Testis (tissue), 5 donors: ENCODE measurements at places on chromosomes 1 and 21. TPM values are rescaled to one million over a fixed set of nuclear protein-coding genes. Genes with fewer than 3 reads are reported as not detected.

DNA sequence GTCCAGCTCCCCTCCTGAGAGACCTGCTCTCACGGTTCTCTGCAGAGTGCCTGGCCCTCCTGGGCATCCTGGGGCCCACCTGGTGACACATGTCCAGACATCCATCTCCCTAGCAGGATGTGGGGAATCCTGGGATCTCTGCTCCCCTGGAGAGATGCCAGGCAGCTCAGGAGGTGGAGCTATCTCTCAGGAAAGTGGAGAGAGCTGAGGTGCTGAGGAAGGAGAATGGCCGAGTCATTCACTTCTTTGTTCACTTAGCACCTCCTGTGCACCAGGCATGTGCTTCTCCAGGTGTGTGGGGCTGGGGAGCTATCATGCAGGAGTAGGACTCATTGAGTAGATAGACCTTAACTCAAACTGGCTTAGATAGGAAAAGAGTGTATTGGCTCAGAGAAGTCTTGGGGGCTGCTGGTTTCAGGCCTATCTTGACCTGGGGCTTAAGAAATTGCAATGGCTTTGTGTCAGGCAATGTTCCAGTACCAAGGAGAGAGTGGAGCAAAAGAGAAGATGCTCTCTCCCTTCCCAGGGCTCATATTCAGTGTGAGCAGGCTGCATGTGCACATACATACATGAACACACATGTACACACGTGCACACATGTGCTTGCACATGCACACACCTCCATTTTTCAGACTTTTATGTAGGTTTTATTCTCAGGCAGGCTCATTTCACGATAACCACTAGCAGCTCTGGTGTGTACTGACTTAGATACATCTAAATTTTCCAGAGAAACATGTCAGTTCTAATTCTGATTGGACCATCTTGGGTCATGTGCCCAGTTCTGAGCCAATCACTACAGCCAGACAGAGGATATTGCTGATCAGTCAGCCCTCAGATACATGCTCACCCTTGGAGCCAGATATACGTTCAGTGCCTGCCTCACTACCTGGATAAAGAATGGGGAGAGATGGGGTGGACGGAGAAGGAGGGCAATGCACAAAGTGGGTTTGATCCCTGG lies 437.6 kb downstream of the PTPRU start:
- no peak for DNase-seq

HPCAL4 gene
- polyA plus RNA-seq, result 17.3 TPM

DNA sequence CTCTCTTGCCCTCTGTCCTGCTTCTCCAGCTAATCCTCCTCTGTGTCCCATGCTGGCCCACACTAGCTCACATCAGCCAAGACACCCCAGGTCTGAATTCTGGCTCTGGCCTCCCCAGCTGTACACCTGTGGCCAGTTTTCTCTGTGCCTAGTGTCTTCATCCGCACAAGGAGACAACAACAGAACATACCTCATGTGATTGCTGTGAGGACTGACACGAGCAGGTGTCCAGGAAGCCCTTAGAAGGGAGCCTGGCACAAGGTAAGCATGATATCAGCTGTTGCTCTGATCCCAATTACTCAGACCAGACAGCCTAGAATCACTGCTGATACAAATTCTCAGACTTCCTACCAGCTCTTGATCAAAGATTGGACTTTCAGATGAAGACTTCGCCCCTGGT lies 71.2 kb upstream of the GJB5 start:
- DNase-seq, result no peak

DNA sequence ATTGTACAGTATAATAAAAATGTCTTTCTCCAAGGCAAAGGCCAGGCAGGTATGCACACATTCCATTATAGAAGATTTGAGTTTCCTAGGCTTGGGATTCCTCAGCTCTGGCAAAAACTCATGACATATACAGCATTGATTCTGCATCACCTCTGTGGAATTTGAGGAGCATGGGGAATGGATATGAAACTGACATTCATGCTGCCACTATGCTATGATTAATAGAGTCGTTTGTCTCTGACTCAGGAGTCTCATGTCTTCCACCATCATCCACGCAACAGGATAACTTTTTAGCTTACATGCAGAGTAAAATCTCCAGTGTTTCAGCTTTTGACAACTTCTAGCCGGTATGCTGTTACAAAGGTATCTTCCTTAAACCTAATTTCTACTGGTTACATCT lies 49.8 kb upstream of the ADORA3 start:
- DNase-seq, result no peak

- no peak for DNase-seq
Observed at GRCh38 chr1:117930484-117930883, 945 bp downstream of the WDR3 start.

DNA sequence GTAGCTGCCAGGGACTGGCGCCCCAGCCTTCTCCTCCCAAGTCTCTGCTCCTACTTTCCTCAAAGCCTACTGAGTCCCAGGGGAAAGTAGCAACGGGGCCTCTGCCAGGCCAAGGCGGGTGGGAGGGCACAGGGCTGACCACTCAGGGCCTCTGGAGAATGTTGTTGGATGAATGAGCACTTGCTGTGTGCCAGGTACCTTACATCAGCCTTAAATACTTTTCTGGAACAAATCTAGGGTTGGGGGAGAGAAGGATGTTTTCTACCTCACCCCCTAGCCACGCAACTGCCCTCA lies 119.3 kb upstream of the ZBTB40 start:
- no peak for DNase-seq

GRCh38 chr1:143720087-143721023 lies 251.4 kb downstream of the FAM72C start:
- DNase-seq, result peak; percentile 17

PLEKHN1 gene
- 0.21 TPM for polyA plus RNA-seq

- no peak for DNase-seq
Observed at GRCh38 chr1:66947267-66947666, 22.5 kb downstream of the MIER1 start.

GRCh38 chr1:72481420-72481970 lies 199.2 kb upstream of the NEGR1 start:
- DNase-seq, result no peak

DNA sequence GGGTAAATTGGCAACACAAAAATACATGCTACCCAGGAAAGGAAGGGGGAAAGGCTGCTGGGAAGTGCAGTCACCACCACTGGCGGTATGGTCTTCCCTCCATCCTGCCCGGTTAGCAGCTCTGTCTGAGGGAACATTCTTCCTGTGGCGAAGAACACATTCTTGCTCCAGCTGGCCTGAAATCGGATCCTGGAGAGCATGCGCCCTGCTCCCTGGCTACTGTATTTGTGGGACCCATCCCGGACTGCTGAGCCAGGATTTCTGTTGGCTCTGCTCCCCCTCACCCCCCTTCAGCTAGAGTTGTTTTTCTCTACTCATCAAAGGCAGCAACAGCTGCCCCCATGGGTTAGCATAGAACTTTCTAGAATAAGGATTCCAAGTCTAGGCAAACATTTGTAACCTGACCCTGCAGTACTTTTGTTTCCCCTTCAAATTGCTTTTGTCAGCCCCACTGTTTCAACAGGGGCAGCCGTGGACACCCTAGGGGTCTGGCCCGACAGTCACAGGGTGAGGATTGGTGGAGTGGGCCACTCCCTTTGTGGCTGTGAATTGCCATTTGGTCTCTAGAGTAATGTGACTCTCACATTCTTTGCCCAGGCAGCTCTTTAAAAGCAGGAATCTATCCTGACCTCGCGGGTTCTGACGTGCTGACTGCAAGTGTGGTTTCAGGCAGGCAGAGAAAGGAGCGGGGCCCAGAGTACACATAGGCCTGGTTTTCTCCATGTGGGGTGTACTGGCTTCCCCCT lies 157.7 kb downstream of the TOMM20 start:
- DNase-seq, result peak; percentile 81

DNA sequence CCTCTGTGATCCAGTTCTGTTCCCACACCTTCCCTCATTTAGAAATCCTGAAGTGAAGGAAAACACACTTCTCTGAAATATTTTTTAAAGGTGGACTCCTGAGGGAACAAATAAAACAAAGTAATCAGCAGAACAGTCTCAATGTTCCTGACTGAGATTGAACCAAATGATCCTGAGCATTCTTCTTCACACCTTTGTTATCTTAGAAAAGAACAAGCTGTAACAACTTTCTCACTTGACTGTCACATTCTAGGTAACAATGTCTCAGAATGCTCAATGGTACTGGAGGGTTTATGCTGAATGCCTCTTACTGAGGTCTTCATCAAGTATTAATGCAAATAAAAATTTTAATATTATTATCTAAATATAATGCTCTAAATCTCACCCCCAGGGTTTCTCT lies 40.4 kb upstream of the RGS2 start:
- DNase-seq, result no peak

- DNase-seq, result no peak
Observed at GRCh38 chr1:94385308-94385929, 32.8 kb upstream of the ABCD3 start.

GRCh38 chr1:159421821-159422220 lies 10.2 kb upstream of the OR10J4 start:
- no peak for DNase-seq

DNA sequence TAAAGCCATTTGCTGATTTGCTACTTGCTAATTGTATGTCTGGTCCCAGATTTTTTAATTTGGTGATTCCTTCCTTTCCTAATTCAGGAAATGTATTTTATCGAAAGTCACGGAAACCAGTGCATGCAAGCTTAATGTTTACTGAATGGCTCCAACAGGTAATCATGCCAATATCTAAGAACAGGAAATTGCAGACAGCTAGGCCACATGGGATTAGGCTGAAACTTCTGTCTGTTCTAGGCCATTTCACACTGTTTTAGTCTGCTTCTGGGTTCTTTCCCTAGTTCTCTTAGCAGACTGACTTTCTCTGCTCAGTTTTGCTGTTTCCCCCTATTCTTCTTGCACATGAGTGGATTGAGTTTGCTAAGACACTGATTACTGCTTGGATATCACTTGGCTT lies 111.4 kb downstream of the NTNG1 start:
- no peak for DNase-seq

DNA sequence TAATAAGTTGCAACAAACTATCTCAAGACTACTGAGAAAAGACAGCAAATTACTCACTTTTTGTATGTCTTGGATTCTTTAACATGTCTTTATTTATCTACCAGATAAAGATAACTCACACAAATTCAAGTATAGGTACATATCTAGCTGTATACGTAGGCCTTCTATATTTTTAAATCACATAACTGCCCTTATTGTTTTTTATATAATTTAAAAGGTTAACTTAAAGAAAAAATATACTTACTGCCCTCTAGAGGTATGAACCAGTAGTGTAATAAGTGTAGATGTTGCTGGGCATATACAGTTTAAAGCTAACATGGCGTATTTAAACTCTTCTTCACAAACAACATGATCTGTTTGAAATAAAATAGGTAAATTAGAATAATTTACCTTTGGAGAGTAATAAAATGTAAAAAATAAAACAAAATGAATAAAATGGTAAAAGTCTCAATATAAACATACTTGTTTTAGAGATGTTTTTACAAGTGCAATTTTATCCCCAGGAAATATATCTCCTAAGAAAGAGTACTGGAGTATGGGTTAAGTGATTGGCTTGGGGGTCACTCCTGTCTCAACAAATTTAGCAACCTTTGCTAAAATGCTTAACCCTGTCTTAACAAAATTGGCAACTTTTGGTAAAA lies 235.2 kb downstream of the KCNT2 start:
- no peak for DNase-seq

TMEM269 gene
- polyA plus RNA-seq, result 3.5 TPM

GRCh38 chr1:81806432-81806770 lies 5.7 kb downstream of the ADGRL2 start:
- DNase-seq, result no peak

GRCh38 chr1:94305704-94306103 lies 68.3 kb upstream of the ARHGAP29 start:
- no peak for DNase-seq

- DNase-seq, result no peak
Observed at GRCh38 chr1:6358757-6359201, 34.8 kb downstream of the ACOT7 start.

DNA sequence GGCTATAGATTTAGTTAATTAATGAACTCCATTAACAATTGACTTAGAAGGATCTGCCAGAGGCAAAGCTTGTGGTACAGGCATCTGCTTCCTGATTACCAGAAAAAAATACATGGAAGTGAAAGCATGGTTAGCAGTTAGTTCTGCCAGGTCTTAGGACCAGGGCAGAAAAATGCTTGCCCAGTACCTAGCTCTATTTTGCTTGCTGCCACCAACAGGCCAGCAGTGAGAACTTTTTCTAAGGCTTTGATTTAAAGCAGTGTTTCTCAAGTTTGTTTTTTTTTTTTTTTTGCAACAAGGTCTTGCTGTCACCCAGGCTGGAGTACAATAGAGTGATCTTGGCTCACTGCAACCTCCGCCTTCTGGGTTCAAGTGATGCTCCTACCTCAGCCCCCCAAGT lies 16.4 kb upstream of the MTF1 start:
- no peak for DNase-seq

PTPN14 gene
- 14.8 TPM for polyA plus RNA-seq

GDAP2 gene
- polyA plus RNA-seq, result 20.0 TPM

DNA sequence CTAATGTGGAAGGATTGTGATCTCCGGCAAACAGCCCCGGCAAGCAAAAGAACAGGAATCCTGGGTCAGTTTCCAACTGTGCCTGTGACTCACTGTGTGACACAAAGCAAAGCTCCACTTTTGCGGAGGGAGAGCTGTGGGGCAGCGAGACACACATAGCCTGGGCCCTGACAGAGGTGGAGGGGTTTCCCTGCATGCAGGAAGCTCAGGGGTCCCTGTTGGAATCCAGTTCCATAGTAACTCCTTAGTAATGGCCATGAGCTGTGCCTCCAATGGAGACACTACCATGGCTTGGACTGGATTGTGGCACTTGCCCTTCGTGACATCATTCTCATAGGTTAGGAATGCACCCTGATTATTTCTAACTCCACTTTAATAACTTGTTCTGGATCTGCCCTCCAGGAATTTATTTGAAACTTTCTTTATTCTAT lies 47.0 kb upstream of the ATF3 start:
- no peak for DNase-seq

GRCh38 chr1:74486036-74486435 lies 26.4 kb downstream of the LRRC53 start:
- DNase-seq, result no peak

GRCh38 chr1:213221209-213221608 lies 170.2 kb downstream of the RPS6KC1 start:
- no peak for DNase-seq

- no peak for DNase-seq
Observed at GRCh38 chr1:161497961-161498360, 7.3 kb upstream of the FCGR2A start.

DNA sequence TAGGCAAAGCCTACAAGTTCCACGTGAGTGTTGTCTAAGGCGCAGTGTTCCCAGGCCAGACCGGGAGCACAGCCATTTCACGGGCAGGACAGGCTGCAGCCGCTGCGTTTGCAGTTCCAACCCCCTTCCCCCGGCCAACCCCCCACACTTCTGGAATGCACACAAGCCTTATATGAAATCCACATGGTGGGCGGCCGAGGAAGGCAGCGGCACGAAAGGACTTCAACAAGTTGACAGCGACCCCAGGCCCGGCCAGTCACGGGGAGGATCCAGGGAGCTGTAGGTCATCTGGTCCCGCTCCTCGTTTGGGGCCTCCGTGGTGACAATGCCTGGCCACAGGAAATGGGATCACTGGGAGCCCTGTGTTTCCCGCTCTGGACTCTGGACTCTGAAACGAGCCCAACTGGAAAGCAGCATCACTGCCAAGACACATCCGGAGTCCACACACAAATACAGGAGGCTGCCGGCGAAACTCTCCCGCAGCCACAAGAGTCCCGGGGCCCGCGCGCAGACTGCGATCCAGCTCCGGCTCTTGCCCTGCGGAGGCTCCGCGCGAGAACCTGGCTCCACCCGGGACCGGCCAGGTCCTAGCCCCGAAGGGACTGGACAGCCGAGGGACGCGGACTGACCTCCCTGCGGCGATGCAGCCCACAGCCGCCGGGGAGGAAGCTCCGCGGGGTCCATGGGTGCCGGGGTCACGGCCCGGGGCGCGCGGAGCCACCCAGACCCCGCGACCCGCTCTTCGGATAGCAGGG lies 794 bp downstream of the NID1 start:
- peak; percentile 66 for DNase-seq
